ENCODE measurements at places on chromosomes 3 and 15.

DNA sequence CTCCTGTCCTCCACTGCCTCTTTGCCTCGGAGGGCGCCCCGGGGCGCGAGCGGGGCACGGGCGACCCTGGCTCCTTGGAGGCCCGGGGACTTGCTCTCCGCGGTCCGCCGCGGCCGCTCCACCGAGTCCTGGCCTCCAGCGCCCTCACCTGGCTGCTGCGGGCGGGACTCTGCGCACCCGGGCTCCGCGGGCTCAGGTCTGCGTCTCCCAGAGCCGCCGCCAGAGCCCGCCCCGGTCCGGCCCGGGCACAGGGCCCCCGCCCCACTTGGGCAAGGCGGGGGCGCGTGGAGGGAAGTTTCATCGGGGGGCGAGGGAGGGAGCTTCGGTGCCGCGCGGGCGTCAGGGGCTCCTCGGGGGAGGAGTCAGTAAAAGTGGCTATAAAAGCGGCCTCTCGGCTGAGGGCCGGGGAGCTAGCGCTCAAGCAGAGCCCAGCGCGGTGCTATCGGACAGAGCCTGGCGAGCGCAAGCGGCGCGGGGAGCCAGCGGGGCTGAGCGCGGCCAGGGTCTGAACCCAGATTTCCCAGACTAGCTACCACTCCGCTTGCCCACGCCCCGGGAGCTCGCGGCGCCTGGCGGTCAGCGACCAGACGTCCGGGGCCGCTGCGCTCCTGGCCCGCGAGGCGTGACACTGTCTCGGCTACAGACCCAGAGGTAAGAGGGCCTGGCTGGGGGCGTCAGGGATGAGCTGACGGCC lies at the start of gene CEMIP:
Gene CEMIP, plus strand, starts transcription at position 407 of the 694 bp plus-strand sequence. CDS start 94,510 bp downstream, outside the sequence.
- DNase-seq = no peak

DNA sequence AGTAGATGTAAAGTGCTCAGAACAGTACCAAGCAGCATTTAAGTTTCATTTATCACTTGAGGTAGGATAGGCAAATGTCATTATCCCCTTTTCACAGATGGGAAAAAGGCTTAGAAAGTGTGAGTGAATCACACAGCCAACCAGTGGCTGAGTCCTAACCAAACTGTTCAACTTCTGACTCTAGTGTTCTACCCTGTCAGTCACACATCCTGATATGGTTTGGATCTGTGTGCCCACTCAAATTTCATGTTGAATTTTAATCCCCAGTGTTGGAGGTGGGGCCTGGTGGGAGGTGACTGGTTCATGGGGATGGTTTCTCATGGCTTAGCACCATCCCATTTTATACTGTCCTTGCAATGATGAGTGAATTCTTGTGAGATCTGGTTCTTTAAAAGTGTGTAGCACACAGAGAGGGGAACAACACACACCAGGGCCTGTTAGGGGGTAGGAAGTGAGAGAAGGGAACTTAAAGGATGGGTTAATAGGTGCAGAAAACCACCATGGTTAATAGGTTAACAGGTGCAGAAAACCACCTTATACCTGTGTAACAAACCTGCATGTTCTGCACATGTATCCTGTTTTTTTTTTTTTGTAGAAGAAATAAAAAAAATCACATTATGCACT lies 304.7 kb downstream of the SUCLG2 start:
- DNase-seq = no peak

- no peak for DNase-seq
These were observed 31.9 kb downstream of the SMAD6 start for GRCh38 chr15:66733976-66734375.

- DNase-seq = no peak
These were observed 342.7 kb downstream of the PTPRG start for GRCh38 chr3:61903931-61904657.

GRCh38 chr3:8660175-8661118 lies 15.8 kb upstream of the SSUH2 start:
- DNase-seq = no peak

GRCh38 chr3:128945878-128946175 lies 48.0 kb downstream of the CFAP92 start:
- no peak for DNase-seq
